ENCODE measurements at places on chromosomes 7 and 10. TPM values are rescaled to one million over a fixed set of nuclear protein-coding genes. Genes with fewer than 3 reads are reported as not detected.

The OR2A12 gene
- total RNA-seq: not detected

The CDH23 gene
- 5.4 TPM for total RNA-seq

DNA sequence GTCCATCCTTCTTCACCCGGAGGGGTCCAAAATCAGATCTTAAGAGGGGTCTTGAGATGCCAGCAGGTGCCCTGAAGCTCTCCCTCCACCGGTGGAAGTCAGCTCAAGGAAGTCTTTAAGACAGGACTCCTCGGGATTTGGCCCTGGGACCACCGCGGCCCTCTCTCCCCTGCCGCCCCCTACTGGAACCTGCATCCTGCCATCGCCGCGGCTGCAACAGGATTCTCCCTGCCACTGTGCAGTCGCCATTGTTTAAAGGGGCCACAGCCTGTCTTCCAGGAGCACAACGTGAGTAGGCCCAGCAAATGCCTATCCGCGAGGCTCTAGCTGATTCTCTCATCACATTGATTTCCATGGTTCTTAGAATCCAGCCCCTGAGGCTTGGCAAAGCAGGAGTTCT lies 324.3 kb downstream of the ZNF716 start:
- no peak for DNase-seq

The OGDHL gene
- 4.1 TPM for total RNA-seq

The TRIP6 gene
- 13.6 TPM for total RNA-seq

The NCF1 gene
- total RNA-seq: 3.9 TPM
